GM12892 (cell line): ENCODE measurements at places on chromosomes 2 and 18.

DNA sequence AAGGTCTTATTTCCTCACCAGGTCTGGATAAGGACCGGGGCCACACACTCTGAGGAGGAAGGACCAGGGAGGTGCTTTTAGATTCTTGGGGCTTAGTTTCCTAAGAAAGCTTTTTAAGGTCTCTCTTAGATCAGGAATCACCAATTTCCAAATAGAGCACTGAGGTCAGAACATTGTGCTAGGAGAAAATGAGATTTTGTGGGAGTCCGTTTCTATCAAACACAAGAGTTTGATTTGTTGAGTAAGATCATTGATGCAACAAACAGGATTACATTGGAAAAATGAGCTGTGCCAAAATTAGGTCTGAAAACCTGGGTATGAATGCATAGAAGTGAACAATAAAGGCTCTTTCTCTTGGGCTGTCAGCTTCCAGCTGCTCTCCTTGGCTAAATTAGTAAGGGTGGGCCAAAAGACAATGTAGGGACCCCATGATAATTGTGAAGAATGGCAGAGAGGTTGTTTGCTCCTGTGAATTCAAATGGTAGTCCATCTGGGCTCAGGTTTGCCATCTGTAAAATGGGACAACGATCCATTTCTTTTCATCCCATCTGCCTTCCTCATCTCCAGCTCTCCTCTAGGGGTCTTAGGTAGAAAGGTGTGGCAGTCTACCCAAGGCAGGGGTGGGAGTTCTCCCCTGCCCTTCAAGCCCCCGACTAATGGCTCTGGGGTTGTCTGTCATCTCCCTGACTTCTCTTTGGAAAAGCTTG is 20.0 kb downstream of the IGFBP2 start:
- no peak for DNase-seq

DNA sequence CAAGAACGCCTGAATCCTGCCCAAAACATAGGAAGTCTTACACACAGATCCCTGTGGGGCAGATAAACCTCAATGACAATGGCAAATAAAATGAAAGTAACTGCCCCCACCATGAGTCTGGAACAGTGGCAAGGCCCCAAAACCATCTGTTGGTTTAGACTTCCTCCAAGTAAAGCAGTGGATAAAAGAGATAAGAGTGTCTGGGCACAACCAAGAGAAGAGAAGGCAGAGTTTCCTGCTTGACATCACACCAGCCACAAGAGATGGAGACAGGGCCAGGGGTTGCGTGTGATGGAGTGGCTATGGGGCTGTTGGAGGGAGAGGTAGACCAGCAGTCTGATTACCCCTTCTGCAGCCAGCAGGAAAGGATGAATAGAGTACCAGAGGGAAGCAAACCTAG is 212.1 kb upstream of the POU3F3 start:
- no peak for DNase-seq

DNA sequence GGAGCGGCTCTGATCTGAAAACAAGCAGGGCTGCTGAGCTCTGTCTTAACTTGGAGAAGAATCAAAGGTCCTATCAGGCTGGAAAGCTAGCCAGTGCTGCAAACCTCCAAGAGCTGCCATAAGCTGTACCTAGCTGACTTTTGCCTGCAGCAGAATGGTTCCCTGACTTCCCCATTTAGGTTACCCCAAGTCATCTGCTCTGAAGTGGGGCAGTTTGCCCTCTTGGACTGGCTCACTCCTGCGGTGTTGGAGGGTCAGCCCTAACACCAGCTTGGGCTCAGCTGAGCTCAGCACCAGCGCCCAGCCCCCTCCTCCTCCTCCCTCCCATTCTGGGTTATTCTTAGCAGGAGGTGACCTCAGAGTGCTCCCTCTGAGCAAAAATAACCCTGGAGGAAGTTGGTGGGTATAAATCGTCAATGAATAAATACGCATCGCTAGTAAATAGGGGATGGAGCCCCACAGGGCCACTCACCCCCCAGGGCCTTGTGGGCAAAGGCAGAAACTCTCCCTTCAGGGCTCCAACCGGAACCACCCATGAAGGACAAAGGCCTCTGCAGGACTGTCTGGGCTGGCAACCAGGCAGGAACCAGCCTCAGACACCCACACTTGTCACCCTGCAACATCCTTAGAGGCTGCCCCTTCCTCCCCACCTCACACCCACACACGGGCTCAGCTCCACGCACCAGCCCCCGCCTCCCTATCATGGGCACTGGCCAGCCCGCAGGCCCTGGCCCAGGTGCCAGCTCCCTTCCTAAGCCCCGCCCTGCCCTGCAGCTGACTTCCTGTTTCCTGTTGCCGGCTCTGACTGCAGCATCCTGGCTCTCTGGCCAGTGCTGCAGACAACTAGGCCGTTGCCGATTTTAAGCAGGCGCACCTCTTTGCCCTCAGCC is 46.9 kb downstream of the DNMT3A start:
- DNase-seq: peak; percentile 92

- DNase-seq: no peak
These were observed 51.2 kb upstream of the PXDN start for GRCh38 chr2:1795261-1796231.

- no peak for DNase-seq
These were observed 213.8 kb downstream of the SH3BP4 start for GRCh38 chr2:235165631-235166030.

DNA sequence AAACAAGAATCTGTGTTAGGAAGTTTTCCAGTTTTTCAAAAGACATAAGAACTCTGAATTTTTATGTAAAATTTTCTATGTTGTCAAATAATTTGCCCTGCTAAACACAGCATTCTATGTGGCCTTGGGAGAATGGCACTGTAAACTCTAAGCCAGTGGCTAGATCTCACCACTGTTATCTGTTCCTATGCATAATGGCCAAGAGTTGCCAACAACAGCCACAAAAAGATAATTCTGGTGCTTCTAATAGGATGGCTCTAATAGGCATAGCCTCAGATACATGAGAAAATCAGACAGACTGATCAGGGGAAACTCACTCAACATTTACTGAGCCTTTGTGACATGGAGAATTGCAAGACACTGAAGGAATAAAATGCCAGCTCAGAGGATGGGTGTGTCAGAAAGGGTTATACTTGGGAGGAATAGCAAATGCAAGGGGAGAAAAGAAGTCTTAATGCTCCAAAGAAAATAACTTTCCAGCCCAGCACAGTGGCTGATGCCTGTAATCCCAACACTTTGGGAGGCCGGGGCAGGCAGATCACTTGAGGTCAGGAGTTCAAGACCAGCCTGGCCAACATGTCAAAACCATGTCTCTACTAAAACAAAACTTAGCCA is 63.7 kb downstream of the COBLL1 start:
- DNase-seq: no peak

GRCh38 chr2:32976409-32977063 is 29.8 kb downstream of the LTBP1 start:
- DNase-seq: no peak

DNA sequence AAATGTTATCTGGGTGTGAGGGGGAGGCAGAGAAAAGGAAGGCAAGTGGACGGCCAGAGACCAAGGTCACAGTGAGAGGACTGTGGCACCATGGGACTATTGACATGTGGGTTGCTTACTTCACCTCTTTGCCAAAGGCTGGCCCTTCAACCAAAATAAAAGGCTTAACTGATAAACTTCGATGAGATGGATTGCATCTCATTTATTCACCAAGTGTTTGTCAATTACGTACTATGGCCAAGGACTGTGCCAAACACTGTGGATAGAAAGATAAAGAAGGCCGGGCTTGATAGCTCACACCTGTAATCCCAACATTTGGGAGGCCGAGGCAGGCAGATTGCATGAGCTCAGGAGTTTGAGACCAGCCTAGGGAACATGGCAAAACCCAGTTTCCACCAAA is 98.7 kb upstream of the CCBE1 start:
- no peak for DNase-seq

- DNase-seq: no peak
These were observed 416.8 kb upstream of the HS6ST1 start for GRCh38 chr2:128735296-128735960.

DNA sequence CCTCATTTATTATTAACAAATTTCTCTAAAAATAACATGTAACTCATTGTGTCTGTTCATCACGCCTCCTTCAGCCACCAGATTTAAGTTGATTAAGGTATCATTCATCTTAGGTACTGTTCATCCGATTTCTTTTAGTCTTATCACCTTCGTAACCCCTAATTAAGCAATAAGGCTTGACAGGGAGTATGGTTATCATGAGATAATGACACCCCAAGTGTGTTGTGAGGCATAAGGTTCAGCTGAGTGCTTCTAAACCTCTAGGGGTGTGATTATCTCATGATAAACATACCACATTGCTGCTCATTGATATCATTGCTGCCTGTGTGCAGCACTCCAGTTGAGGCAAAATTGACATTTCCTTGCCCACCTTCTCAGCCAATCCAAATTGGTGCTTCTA is 158.9 kb upstream of the BOD1L2 start:
- no peak for DNase-seq

DNA sequence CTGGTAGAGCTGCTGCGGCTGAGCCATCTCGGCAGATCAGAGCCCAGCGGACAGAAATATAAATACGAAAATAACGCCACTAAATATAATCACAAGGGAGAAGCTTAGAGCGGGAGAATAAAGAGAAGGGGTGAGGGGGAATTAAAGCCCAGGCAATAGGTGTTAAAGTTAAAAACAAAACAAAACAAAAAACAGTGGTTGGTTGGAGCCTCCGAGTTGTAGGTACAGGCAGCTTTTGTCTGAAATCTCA is 1.3 kb upstream of the MEIS1 start:
- DNase-seq: no peak

DNA sequence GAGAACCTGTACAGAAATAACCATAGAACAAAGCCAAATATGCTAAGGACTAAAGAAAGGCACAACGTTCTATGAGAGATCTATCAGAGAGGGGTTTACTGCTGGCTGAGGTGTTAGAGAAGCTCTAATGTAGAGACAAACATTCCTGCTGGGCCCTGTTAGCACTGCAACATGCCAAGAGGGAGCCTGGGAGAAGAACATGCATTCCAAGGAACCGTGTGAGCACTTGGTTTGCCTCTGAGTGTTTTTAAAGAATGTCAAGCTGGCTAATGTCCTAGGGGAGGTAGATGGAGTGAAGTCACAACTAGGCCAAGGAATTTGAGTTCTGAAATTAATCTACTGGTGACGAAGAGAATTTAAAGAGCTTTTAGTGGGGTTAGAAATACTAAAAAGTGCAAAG is 384.3 kb upstream of the LYPD1 start:
- no peak for DNase-seq

DNA sequence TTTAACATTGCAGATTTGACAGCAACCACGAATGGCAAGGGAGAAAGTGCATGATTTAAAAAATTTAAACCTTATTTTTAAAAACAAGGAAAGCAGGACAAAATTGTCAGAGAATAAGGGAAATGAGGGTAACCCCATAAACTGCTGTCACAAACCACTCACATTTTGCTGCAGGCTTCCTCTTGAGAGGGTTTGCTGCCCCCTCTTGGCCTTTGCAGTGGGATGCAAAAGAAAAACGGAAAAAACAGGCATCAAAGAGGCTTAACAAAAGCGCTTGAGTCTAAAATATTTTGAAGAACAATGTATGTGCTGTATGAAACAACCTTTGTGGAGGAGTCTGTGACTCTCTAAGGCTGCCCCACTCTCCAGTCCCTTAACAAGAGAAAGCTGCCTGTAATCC is 91.6 kb downstream of the TMX3 start:
- DNase-seq: peak; percentile 9

DNA sequence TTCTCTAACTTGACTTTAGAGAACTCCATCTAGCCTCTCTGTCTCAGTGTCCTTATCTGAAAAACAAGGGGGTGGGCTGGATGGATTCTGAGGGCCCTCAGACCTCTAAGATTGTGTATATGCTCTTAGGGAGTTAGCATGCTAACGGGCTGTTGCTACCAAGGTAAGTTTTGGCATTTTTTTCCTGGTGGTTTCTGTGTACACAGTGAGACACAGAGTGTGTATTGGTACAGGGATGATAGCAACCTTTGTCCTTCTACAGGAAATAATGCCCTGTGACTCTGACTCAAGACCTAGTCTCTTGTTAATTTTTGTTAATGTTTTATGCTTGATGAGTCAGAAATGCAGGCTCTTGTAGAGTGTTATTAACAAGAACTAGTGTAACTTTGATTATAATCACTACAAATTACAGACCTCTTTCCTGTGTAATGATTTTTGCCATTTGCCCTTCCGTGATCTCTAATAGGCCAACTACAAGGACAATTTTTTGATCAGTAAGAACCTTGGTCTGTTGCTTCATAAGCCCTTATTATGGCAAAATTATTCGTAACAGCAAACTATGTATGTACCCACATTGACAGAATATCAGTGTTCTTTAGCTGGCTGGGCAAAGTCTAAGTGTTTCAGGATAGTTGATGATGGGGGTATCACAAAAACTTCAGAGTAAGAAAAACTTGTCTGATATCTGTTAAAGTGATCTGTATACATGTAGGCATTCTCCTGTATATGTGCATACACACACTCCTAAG is 89.7 kb downstream of the SPTBN1 start:
- no peak for DNase-seq

DNA sequence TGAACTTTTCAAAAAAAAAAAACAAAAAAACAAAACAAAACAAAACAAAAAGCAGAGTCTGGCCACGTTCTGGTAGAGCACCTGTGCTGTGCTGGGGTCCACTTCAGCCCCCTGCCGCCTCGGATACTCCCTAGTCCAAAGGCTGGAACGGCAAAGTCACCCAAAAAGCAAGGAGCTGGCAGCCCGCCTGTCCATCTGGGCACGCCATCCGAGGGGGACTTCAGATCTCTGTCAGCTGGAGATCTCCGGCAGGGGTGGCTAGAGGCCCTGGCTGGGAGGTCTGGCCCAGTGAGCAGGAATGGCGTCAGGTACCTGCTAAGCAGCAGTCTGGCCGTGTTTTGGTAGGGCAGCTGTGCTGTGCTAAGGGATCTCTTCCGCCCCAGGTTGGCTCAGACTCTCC is 152.3 kb upstream of the ZNF516 start:
- no peak for DNase-seq

GRCh38 chr2:1540481-1540880 is 127.2 kb downstream of the TPO start:
- DNase-seq: no peak

GRCh38 chr2:189134485-189134884 is 45.1 kb downstream of the COL5A2 start:
- DNase-seq: no peak

DNA sequence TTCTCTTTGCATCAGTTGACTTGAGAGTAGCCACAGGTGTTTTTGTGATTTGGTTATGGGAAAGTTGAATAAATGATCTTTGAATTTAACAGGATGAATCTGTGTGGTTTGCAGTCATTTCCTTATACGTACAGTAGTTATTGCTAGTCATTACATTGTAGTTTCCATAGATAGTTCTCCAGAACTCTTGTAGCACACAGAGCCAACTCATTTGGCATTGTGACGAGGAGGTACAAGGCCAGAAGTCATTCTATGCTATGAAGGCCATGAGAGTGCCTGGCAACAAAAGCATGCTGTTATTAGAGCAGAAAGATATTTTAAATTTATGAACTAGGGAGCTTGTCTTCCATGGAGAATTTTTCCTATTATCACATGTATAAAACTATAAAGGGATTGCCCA is 973.0 kb upstream of the CHAC2 start:
- DNase-seq: no peak

DNA sequence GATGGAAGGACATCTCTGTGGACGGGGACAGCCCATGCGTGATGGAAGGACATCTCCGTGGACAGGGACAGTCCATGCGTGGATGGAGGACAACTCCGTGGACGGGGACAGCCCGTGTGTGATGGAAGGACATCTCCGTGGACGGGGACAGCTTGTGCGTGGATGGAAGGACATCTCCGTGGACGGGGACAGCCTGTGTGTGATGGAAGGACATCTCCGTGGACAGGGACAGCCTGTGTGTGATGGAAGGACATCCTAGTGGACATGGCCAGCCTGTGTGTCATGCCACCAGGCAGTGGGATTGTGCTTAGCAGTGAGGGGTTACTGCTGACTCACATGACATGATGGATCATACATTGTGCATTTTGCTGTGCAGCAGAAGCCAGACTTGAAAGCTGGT is 30.0 kb upstream of the NFATC1 start:
- no peak for DNase-seq

- DNase-seq: no peak
These were observed 32.8 kb upstream of the MC5R start for GRCh38 chr18:13791181-13791580.
